CD8-positive, alpha-beta T cell (primary cell): ENCODE measurements at places on chromosomes 1 and 21.

- no peak for DNase-seq
These were observed 79.3 kb upstream of the DIRAS3 start for GRCh38 chr1:68129536-68130250.

- no peak for DNase-seq
These were observed 70.0 kb downstream of the LMO4 start for GRCh38 chr1:87398641-87399040.

DNA sequence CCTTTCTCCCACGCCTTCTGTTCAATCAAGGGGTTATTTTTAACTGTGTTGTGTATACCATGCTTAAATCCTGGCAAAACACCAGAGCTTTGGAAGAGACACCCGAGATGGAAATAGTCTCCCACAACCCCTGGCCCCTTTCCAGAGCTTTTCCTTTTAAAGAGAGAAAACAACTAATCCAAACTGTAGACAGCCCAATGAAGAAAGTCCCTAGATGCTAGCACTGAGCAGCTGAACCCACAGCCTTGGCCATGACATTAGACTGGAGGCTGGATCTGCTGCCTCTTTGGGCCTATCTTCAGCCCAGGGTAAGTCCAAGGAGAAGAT is 64.9 kb upstream of the ARTN start:
- peak; percentile 23 for DNase-seq

DNA sequence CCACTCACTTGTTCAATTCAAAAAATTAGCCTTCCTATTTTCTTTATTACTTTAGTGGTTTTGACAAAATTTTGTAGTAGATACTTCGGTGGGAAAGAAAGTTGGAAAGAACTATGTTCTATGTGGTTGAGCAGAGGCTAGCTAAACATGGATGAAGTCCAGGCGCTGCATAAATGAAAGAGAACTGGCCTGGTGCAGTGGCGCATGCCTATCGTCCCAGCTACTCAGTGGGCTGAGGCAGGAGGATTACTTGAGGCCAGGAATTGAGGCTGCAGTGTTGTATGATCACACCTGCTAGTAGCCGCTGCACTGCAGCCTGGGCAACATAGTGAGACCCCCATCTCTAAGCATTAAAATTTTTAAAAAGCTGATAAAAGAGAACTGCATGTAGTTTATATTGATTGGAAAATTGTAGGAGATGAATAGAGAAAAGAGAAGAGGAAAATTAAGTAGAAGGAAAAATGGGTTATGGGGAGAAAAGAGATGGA is 21.0 kb downstream of the IFNAR1 start:
- no peak for DNase-seq

DNA sequence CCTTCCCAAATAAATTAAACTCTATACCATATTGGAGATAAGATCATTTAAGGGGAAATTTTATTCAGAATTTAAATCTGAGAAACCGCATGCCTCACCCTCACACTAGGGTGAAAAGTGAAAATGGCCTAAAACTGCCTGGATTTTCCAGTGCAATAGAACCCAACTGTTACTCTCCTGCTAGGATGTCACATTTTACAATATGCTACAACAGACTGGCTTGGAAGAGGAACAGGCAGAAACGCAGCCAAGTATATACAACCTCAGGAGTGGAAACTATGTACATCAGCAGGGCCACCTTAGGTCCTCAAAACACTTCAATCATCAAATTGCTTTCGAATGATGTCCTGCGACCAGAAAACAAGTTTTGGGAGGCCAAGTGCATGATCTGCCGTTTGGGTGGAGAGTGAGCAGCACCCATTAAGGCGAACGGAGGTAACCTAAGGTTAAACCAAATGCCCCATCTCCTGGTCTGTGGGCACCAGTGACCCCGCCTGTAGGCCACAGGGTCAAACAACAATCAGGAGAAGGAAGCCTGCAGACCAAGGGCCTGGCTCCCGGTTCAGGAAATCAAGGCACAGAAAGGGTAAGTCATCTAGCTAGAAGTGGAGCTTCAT is 4.9 kb downstream of the RCAN1 start:
- no peak for DNase-seq

DNA sequence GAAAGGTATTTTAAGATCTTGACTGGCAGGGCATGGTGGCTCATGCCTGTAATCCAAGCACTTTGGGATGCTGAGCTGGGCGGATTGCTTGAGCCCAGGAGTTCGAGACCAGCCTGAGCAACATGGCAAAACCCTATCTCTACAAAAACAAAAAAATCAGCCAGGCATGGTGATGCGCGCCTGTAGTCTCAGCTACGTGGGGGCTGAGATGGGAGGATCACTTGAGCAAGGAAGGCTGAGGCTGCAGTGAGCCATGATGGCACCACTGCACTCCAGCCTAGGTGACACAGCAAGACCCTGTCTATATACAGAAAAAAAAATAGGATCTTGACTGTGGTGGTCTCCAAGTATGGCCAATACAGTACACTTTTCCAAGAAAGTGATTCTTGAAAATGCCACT is 16.0 kb downstream of the ARID1A start:
- no peak for DNase-seq

- DNase-seq, result no peak
These were observed at the start of gene SPRR2A for GRCh38 chr1:153057375-153057774. TSS of gene SPRR2A (minus strand) at chr1:153057512. CDS start at chr1:153056735, 777 bp downstream.

DNA sequence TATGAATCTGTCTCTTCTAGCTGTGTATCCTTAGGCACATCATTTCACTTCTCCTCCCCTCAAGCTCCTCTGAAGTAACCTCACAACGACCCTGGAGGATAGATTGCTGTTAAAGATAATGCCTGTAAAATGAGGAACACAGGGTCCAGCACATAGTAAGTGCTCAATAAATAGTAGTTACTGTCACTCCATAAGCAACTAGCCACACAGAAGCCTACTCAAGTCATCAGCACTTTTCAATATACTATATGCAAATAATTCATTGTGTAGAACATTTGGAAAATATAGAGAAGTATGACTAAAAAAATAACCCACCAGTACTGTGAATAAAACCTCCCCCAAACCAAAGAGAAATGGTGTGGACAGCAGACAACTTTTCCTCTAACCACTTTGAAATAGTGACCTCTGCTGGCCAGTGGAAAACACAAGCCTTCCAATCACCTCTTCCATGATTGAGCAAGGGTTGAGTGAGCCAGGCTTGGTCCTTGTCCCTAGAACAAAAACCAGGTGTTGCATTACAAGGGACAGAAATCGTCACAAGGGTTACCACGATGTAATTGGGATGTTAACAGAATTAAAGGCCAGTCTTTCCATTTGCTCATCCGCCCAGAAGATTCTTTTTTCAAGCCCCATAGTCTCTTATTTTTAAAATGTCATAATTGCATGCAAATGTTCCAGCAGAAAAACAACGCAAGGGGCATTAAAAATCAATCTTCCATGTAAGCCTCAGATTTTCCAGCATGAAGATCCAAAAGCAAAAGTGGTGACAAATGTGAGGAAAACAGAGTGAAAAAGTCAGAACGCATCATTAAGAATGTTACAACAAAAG is 15.7 kb upstream of the GLIS1 start:
- DNase-seq, result no peak

DNA sequence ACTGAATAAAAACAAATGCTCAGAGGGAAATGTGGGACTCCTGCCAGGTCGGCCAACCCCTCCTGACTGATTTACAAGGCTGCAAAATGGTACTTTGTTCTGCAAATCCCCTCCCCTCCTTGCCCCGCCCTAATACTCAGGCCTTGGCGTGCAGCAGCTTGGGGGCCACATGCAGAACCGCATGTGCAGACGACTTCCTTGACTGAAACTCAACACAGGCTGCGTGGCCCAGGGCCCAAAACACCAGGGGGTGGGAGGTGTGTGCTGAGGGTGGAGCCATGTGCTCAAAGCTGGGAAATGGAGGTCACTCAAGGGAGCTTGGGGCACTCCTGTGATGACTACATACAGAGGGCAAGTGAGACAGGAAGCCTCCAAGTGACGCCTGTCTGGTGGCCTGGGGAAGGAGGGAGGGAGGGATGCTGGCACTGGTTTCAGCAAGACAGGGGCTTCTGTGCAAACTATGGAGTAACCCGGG is 87.2 kb downstream of the MRPL37 start:
- peak; percentile 66 for DNase-seq

- DNase-seq, result no peak
These were observed 132.9 kb downstream of the RHOU start for GRCh38 chr1:228867951-228868730.

DNA sequence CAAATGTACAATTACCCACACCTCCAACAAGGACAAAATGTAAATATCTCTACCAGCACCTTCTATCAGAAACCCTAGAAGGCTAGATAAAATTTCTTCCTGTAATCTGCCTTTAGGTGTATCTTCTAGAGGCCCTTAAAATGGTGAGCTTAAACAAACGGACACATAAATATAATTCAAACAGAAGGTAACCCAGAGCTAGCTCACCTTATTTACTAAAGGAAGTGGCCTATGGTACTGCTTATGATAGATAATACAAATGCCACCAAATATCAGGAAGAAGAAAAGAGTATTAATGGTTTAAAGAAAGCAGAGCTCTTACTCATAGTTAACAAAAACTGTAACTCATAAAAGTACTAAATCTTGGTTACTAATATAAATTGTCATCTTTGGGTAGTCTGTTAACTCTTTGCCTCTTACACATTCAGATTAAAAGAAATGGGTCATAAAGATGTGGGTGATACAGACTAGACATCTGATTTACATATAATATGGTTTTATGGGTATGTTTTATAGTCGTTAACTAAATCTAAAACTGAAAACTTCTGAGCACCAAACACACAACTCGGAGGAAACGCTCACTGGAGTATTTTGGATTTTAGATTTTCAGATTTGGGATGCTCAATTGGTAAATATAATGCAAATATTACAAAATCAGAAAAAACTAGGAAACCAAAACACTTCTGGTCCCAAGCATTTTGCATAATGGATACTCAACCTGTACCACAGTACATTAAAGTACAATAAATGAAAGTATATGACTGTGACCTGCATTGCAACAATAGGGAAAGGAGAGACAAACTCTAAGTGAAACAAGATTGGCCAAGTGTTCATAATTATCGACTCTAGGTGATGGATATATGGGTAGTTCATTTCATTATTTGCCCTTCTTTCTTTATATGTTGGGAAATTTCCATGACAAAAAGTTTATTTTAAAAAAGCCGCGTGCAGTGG is 23.2 kb downstream of the TRIT1 start:
- DNase-seq, result no peak

GRCh38 chr1:230812568-230812967 is 55.8 kb downstream of the C1orf198 start:
- DNase-seq, result no peak

GRCh38 chr1:202439308-202439707 is 90.8 kb downstream of the PPP1R12B start:
- DNase-seq, result no peak

- no peak for DNase-seq
These were observed 25.0 kb upstream of the TMEM39B start for GRCh38 chr1:32047701-32048100.

DNA sequence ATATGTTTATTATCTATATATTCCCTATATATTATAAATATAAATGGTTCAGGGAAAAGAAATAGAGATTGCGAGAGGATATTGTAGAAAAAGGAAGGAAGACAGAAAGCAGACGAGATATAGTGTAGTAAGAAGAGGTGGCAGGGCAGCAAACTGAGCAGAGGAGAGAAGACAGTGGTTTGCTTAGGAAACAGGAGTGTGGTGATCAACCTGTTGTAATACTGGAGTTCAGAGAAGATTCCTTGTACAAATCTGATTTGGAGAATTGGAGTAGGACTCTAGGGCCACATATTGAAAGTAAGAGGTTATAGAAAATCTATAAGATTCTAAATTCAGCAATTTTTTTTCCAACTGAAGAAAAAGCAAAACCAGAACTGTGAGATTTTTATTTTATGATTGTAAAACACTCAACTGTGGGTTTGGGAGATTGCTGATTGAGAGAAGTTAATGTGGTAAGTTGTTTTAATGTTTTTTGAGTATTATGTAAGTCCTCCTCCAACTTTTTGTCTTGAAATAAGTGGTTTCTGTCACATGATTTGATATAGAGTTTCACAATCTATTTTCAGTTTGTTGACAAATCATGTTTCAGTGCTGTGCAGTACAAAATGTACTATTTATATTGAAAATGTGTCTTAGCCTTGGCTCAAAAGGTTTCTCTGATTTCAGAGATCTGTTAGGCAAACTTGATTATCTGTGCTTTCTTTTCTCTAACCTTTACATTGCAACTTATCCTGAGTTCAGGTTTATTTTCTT is 9.6 kb upstream of the AMY2B start:
- DNase-seq, result no peak

DNA sequence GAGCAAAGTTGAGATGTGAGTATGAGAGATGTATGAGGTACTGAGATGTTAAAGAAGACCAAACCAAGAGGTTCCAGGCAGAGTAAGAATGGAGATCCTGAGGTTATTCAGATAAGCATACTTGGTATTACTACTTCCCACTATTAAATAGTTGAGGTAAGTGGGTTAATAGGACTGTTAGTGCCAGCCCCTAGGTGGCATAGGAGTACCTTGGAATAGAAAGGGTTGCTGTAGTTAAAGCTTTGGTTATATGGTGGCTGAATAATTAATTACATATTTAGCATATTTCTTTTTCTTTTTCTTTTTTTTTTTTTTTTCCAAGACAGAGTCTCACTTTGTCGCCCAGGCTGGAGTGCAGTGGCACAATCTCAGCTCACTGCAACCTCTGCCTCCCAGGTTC is 397.9 kb upstream of the TMPRSS15 start:
- DNase-seq, result no peak

GRCh38 chr1:204345438-204345841 is 14.3 kb downstream of the PLEKHA6 start:
- no peak for DNase-seq

GRCh38 chr1:178706432-178706831 is 18.6 kb upstream of the RALGPS2 start:
- DNase-seq, result no peak

- DNase-seq, result no peak
These were observed 11.8 kb upstream of the SFN start for GRCh38 chr1:26851106-26851684.

GRCh38 chr1:117009132-117009531 is 7.6 kb downstream of the CD101 start:
- DNase-seq, result no peak

GRCh38 chr1:244735404-244735803 is 82.5 kb downstream of the DESI2 start:
- no peak for DNase-seq

GRCh38 chr1:35398739-35399138 is 130.2 kb downstream of the ZMYM4 start:
- no peak for DNase-seq

GRCh38 chr1:4769516-4770280 is 115.3 kb downstream of the AJAP1 start:
- no peak for DNase-seq

GRCh38 chr1:119093721-119094120 is 46.7 kb downstream of the WARS2 start:
- no peak for DNase-seq

- DNase-seq, result no peak
These were observed 477.5 kb upstream of the DAB1 start for GRCh38 chr1:57901208-57901919.

GRCh38 chr1:31248276-31248675 is 8.6 kb upstream of the NKAIN1 start:
- DNase-seq, result no peak

- peak; percentile 72 for DNase-seq
These were observed 6.6 kb downstream of the GOLT1A start for GRCh38 chr1:204207136-204207616.
